ENCODE measurements at places on chromosomes 4 and X.

DNA sequence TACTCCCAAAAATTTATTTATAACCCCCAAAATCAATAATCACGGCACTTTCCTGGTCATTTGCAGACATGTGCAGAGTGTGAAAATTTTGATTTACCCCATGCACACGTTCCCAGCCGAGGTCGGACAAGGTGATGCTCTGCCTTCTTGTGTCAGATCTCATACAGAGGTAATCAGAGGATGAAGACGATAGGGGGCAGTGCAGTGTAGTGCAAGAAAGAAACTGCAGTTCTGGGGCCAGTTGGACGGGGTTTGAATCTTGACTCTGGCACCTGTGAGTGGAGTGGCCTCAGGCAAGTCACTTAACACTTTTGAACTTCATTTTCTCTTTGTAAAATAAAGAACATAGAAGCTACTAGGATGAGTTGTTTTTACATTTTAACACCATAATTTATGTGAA is 88.4 kb downstream of the FRMPD3 start:
- no peak for DNase-seq

GRCh38 chr4:138032222-138032621 is 209.9 kb downstream of the SLC7A11 start:
- DNase-seq, result no peak

DNA sequence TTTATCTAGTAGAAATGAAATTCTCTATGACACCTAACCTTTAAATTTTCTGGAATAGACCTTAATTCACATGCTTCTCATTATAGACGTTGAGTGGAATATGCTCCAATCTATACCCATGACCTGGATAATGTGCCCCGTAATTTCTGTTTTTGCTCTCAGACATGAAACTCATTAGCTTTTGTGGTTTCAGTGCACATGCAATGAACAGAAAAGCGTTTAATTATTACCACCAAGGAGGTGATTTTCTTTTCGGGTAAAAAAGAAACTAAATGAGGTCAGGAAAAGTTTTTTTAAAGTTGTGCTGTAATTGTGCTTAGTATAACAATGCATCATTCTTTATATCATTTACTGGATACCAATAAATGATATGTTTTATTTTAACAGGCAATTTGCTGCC is 1703.9 kb upstream of the TENM3 start:
- DNase-seq, result no peak

DNA sequence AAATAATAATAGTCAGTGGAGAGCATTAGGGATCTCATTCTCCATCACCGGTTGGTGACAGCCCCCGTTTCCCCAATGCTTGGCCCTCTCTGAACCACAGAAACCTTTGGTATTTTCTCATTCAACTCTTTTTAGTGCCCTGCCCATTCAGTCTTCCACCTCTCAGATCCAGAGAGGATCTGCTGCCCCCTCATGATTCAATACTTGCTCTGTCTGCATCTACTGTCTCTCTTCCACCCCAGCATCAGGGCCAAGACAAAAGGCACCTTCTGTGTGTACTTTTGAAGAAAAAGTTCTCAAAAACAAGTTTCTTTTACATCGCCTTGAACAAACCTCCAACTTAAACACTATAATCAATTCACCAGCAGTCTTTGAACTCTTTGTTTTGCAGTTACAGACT is 19.3 kb downstream of the CLTRN start:
- DNase-seq, result no peak

GRCh38 chrX:26649534-26649933 is 433.6 kb downstream of the MAGEB5 start:
- DNase-seq, result peak; percentile 0

GRCh38 chr4:158170691-158171561 is 1.9 kb downstream of the GASK1B start:
- peak; percentile 72 for DNase-seq

DNA sequence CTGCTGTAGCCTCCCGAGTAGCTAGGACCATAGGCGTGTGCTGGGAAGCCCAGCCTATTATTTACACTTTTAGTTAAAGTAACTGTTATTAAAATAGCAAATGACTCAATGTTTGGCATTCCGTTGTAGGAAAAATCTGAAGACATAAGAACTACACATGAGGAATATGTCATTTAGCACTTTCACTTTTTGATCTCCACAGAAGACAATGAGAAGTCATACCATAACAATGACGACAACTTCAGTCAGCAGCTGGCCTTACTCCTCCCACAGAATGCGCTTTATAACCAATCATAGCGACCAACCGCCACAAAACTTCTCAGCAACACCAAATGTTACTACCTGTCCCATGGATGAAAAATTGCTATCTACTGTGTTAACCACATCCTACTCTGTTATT is 6.7 kb downstream of the GPR34 start:
- DNase-seq, result peak; percentile 3

GRCh38 chrX:140360284-140360683 is 144.6 kb downstream of the SOX3 start:
- DNase-seq, result no peak

DNA sequence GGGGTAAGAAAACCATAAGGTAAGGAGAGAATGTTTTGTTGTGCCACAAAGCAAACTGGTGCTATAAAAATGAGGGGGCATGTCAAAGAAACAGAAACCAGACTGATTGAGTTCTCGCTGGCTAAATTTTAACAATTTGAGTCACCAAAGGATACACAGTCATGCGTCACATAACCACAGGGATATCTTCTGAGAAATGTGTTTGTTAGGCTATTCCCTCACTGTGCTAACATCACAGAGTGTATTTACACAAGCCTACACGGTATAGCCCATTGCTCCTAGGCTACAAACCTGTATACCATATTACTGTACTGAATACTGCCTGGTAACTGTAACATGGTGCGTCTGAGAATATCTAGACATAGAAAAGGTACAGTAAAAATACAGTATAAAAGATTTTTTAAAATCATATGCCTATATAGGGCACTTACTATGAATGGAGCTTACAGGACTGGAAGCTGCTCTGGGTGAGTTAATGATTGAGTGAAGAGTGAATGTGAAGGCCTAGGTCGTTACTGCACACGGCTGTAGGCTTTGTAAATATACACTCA is 50.1 kb downstream of the FBXW7 start:
- no peak for DNase-seq

DNA sequence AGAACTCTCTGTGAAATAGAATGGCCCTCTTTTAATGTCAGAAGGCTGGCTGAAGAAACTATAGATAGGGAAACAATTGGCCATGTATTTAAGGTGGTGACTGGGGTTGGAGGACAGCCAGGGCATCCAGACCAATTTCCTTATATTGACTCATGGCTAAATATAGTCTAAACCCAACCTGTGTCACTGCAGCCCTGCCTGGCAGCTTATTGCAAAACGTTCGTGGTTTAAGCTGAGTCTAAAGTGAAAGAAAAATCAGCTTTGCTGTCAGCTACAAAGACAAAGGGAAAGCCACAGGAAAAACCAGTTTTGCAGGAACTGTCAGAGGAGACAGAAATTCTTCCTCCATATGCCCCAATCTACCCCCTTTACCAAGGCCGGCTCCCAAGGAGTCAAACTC is 902.8 kb upstream of the NDST4 start:
- DNase-seq, result peak; percentile 20

- DNase-seq, result no peak
Measured at GRCh38 chr4:128519163-128519830, 231.7 kb upstream of the PGRMC2 start.

- DNase-seq, result peak; percentile 85
Measured at GRCh38 chrX:154019633-154020528, at the start of gene IRAK1. Gene IRAK1, minus strand, starts transcription at chrX:154019902. Its CDS starts 90 bp downstream, at chrX:154019812.

GRCh38 chr4:60721685-60722084 is 478.4 kb upstream of the ADGRL3 start:
- DNase-seq, result no peak

DNA sequence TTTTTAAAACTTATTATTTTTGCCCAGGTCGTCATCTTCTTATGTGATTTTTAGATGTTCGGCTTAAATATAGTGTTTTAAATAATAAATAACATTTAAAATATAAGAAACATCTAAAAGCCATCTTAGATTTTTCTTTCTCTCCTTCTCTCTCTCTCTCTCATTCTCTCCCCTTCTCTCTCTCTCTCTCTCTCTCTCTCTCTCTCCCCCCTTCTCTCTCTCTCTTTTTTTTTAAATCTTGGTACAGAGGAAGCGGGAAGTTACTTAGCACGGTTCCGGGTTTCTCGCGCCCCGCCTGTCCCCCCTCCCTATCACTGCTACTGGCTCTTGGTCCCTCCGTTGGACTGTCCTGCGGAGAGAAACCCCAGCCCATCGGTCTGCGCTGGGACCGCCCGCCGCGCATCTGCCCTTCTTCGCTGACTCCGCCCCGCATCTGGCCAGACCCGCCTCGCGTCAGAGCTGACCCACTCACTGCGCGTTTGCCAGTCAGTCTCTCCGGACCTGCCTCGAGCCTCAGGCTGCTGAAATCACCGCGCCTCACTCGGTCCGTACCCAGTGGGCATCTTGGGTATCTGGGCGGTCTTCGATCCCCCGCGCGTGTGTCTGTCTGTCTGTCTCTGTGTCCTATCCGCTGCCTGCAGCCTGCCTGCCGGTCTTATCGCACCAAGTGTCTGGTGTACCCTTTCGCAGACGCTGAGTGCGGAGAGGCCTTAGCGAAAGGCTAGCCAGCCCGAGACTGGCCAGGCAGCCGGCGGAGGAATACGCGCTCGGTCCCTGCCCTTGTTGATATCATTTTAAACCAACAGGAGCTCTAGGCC is at the start of gene PABPC5:
PABPC5 (plus strand) TSS at position 489 of the 818 bp plus-strand sequence. CDS start 739 bp downstream, outside the sequence.
- DNase-seq, result peak; percentile 79

DNA sequence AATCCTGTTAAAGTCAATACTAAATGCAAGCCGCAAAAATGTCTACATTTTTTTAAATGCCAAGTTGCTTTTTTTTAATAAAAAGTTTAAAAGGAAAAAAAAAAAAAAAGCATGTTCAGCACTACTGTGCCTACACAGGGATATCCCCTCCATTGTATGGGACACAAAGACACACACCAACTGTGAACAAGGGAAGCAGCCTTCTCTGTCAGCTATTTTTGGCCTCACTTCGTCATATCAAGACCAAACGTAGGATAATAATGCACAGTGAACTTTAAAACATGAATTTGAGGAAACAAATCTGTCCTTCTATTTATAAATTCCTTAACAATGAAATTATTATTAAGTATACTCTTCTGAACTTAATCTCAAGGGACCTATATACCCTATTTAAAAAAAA is 4.4 kb downstream of the FBXW7 start:
- no peak for DNase-seq

GRCh38 chrX:30373479-30373878 is 64.3 kb upstream of the NR0B1 start:
- DNase-seq, result no peak

DNA sequence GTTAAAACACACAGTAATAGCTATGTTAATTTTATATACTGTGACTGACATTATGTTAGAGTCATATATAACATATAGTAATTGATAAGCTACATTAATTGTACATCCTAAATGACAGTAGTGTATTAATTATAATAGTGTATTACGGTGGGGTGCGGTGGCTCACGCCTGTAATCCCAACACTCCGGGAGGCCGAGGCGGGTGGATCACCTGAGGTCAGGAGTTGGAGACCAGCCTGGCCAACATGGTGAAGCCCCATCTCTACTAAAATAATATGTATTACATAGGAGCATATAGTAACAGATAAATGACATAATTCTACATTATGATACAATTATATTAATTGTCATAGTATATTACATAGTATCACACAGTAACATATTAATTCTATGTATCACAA is 12.2 kb downstream of the ASMTL start:
- DNase-seq, result no peak

- DNase-seq, result no peak
Measured at GRCh38 chrX:6012357-6012756, 216.3 kb downstream of the NLGN4X start.

GRCh38 chr4:27088491-27088890 is 227.8 kb downstream of the STIM2 start:
- no peak for DNase-seq

DNA sequence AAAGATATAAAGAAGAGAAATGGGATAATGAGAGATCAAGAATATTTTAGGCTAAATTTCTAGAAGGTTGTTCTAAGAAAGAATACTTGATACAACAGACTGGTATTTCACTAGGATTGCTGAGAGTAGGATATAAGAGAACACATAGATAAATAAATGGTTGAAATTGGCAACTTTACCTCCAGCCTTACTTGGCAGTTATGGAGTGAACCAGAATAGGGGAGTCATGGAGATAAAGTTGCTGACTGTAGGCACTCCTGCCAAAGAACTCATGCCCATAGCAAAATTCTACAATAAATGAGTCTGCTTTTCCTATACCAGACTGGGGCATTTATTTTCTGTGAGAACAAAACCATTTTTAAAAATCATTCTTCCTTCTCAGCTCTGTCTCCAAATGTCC is 26.4 kb upstream of the MMRN1 start:
- no peak for DNase-seq

GRCh38 chr4:139736274-139736660 is 70.6 kb downstream of the MGST2 start:
- no peak for DNase-seq

GRCh38 chr4:181688872-181689271 is 554.3 kb upstream of the TENM3 start:
- no peak for DNase-seq

Measured in urothelium cell line (cell line).